Peyer's patch (tissue), 4 donors: ENCODE measurements at places on chromosomes 12 and 14.

DNA sequence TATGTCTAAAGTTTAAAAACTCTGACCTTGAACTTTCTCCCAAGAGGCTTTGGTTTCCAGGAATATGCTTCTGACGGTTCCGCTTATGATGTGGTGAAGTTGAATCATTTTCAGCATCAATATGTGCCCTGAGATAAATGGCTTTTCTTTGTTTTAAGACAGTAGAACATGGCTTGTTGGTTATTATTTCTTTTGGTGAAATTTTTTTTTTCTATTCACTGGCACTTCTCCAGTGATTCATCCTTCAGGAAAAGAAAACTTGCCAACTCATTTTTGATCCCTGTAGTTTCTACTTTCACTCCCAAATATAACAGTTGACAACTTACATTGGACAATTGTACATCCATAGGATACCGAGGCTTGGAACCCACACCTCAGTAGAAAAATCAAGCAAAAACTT lies 1301.2 kb upstream of the FLRT2 start:
- no peak for DNase-seq

- no peak for DNase-seq
Measured at GRCh38 chr12:58026426-58026825, 85.1 kb downstream of the ATP23 start.

GRCh38 chr14:64572386-64573104 lies 22.8 kb downstream of the PPP1R36 start:
- DNase-seq, result no peak

GRCh38 chr12:93427779-93428564 lies 13.8 kb downstream of the UBE2N start:
- no peak for DNase-seq

- no peak for DNase-seq
Measured at GRCh38 chr12:105861227-105861626, 277.5 kb downstream of the NUAK1 start.

DNA sequence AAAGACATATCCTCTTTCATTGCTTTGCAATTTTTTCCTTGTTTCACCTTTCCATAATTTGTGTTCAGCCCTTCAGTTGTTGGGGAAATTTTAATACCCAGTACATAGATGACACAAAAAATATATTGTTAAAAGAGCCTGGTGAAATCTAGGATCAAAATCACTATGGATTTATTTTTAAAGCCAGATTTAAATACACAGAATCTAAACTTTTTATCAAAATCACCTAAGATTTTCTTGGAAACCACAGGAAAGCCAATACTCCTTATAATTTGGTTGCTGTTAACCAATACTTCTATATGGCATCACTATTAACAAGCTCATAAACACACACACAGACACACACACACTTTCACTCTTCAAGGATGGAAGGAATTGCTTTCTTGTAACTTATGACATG lies at the start of gene TAS2R20:
Gene TAS2R20, minus strand, starts transcription at position 101 of the 400 bp plus-strand sequence. CDS start 429 bp downstream, outside the sequence.
- no peak for DNase-seq

GRCh38 chr12:55728186-55728938 lies 447 bp downstream of the CD63 start:
- DNase-seq, result peak; percentile 83

GRCh38 chr12:122004633-122005071 lies 17.0 kb upstream of the BCL7A start:
- no peak for DNase-seq

DNA sequence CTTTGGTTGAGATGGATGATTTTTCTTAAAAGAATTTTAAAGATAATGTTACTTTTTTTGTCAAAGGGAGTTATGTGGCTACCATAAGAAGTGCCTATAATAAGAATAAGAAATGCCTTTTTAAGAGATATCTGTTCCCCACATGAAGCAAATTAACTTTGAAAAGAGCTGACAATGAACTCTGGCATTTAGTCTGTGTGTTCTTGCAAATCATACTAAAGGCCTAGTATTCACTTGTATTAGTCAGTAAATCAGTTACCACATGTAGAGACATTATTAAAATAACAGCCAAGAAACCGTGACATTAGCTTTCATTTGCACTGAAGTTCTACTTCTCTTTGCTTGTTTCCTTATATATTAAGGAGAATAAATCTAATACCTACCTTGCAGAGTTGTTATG lies 296.3 kb downstream of the CCDC91 start:
- DNase-seq, result no peak

GRCh38 chr12:100020370-100020769 lies 35.6 kb upstream of the ANKS1B start:
- no peak for DNase-seq
